Activated CD4-positive, alpha-beta memory T cell treated with anti-CD3 and anti-CD28 coated beads for 36 hours (primary cell): ENCODE measurements at places on chromosomes 5 and 9.

GRCh38 chr5:137735555-137736284 is at the start of gene KLHL3:
Gene KLHL3 (minus strand): TSS chr5:137736089. CDS start chr5:137735646, 443 bp downstream.
- DNase-seq = peak; percentile 50

DNA sequence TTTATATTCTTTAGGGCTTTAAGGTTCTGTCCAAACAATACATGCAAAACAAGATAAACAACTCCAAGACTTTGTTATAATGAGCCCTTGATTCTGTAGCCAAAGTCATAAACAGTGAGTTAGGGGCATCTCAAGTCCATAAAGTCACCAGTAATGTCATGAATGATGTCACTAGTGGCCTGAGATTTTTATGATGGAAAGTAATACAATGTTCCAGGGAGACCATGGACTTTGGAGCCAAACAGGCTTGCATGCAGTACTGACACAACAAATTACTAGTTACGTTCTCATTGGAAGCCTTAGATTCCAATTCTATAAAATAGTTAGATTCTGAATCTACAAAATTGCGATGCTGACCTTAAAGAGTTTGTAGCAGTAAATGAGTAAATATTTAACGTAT is 280.0 kb downstream of the HINT1 start:
- no peak for DNase-seq

GRCh38 chr9:97714435-97714834 is 17.3 kb upstream of the XPA start:
- DNase-seq = no peak

GRCh38 chr9:130243015-130243881 is 22.3 kb upstream of the HMCN2 start:
- peak; percentile 88 for DNase-seq

DNA sequence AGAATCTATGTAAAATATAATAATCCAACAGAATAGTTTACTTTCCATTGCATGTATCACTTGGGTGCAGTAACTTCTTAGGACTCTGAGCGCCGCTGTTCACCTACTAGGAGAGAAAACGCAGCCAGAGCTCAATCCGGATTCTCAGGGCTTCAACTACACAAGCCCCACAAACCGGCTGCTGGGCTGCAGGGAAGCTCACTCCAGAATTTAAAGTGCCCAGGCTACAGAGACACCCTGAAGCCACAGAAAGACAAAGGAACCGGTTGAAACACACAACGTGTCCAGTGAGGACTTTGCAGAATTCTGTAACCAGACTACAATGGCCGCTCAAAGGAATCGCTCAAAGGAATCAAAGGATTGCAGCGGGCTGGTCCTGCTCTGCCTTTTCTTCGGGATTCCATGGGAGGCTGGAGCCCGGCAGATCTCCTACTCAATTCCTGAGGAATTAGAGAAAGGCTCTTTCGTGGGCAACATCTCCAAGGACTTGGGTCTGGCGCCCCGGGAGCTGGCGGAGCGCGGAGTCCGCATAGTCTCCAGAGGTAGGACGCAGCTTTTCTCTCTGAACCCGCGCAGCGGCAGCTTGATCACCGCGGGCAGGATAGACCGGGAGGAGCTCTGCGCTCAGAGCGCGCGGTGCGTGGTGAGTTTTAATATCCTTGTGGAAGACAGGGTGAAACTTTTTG is at the start of gene PCDHGA10:
TSS of gene PCDHGA10 (plus strand) at position 134 of the 686 bp plus-strand sequence. CDS start at position 323, 189 bp downstream.
- peak; percentile 69 for DNase-seq
